Kidney (tissue), 22 donors: ENCODE measurements at places on chromosomes 4 and X.

DNA sequence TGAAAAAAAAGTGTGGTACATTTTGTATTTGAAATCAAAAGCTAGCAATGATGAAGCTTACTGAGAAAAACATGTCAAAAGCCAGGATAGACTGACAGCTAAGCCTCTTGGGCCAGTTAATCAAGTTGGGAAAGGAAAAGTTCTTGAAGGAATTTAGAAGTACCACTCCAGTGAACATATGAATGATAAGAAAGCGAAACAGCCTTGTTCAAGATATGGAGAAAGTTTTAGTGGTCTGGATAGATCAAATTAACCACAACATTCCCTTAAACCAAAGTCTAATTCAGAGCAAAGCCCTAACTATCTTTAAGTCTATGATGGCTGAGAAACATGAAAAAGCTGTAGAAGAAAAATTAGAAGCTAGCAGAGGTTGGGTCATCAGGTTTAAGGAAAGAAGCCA lies 268.3 kb downstream of the PDHA2 start:
- DNase-seq = no peak

- DNase-seq = no peak
These were observed 81.2 kb downstream of the SYTL5 start for GRCh38 chrX:38087594-38087993.

GRCh38 chr4:183563874-183564273 lies 59.0 kb downstream of the ING2 start:
- no peak for DNase-seq

GRCh38 chrX:134158821-134159512 lies 78.0 kb upstream of the CCDC160 start:
- no peak for DNase-seq

DNA sequence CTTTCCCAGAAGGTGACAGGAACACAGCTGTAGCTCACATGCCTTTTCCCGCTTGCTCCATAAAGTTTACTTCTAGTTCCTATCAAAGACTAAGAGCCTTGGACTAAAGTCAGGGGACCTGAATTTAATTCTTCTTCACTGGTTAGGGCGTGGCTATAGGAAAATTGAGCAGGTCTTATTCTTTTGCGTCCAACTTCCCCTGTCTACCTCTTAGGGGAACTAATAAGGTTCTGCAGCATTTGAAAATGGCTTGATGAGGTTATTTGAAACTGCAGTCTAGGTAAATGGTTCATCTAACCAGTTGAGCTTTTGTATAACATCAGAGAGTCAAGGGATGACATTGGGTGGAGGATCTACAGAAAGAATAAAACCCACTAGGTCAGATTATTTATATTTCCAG lies 2.6 kb downstream of the ARHGAP10 start:
- DNase-seq = no peak

GRCh38 chrX:118254611-118255010 lies 91.3 kb upstream of the WDR44 start:
- peak; percentile 44 for DNase-seq

- peak; percentile 23 for DNase-seq
These were observed 60.0 kb downstream of the FHDC1 start for GRCh38 chr4:152996111-152996571.

DNA sequence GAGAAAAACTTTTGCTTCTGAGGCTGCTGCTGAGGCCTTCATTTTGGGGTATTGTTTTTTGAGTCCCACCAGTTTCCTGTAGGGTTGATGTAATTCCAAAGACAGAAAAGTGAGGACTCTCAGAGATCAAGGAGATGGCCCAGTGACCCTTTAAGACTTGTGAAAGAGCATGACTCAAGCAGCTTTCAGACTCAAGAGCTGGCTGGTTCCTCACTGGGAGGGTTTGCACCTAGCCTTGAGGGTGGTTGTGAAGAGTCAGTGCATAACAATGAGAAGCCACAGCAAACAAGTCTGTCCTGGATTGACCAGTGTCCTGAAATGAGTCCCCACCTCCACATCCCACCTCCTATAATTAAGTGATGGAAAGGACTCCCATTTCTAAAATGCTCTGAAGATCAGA lies 89.2 kb downstream of the NHS start:
- DNase-seq = no peak

GRCh38 chrX:3485727-3486126 lies 139.3 kb upstream of the MXRA5 start:
- no peak for DNase-seq

DNA sequence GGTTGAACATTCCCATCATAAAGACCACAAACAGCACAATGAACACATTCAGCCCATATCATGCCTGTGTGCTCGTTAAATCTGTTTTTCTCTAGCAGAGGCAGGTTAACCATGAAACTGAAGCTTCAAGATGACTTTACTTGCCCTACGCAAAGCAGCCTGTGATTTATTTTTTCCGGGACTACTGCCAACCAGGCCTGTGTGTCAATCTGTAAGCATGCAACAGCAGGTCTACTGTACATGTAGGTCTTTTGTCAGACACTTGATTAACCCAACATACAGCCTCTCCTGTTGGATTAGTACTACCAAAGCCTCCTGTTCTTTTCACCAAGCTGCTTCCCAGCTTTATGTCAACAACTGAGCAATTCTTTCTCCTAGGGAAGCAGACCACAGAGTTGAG lies 85.5 kb upstream of the ACSL1 start:
- DNase-seq = no peak

DNA sequence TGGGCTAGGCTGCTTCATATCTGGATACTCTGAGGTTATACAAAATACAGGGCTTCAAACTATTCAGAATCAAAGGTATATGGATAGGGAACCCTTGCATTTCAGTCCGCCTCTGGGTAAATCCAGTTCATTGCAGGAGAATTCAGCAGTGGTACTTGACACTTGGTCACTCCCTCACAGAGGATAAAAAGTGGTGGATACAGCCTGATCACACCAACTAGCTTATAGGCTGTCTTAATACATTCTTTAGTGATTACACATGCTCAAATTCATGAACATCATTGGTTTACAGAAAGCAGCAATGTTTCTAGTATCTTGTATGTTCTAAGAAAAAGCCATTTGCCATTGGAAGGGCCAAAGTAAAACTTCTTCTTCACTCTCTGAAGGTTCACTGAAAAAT lies 104.8 kb upstream of the PDE5A start:
- no peak for DNase-seq

GRCh38 chr4:116122124-116122523 lies 963.3 kb downstream of the TRAM1L1 start:
- no peak for DNase-seq

GRCh38 chr4:101187841-101188240 lies 159.5 kb downstream of the PPP3CA start:
- DNase-seq = no peak

- DNase-seq = no peak
These were observed 56.8 kb downstream of the PRRG1 start for GRCh38 chrX:37405956-37406355.

DNA sequence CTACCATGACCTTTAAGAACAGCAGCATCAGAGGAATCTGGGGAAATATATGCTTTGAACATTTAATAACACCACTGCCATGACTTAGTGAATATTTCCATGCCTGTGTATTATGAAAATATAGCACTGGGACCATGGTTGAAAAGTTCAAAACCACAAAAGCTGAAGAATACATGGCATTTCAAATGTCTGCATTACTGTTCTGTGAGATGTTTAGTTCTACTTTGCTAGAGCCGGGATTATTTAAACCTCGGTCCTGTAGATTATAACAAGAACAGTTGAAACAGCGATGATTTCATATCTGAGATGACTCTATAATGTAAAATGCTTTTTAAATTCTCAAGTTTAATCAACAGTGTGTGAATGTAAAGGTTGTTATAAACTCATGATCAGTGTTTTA lies 126.7 kb upstream of the AGA start:
- DNase-seq = no peak

GRCh38 chr4:143344041-143344440 lies 7.4 kb downstream of the GAB1 start:
- no peak for DNase-seq
